Naive thymus-derived CD8-positive, alpha-beta T cell (primary cell): ENCODE measurements at places on chromosomes 2 and 18. TPM values are rescaled to one million over a fixed set of nuclear protein-coding genes. Genes with fewer than 3 reads are reported as not detected.

- no peak for DNase-seq
Observed at GRCh38 chr2:74415762-74416395, 5.5 kb downstream of the C2orf81 start.

- no peak for DNase-seq
Observed at GRCh38 chr18:48393170-48393569, 16.0 kb downstream of the ZBTB7C start.

DNA sequence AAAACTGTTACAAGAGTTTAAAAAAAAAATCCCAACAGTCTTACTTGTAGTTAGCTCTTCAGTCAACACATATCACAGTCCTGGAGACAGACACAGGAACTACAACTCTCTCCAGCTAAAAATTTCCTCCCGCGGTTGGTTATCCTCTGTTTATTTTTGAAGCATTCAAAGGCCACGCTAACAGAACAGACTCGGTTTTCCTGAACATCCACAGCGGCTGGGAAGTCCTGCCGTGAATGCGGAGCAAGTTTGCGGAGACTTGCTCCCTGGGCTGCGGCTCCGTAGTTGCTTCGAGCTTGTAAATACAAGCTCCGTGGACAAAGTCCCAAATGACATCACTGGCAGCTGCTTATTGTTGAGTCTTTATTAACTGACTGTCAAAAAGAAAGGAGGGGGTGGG, at the start of gene NCKAP5:
NCKAP5 (minus strand) TSS at position 292 of the 400 bp plus-strand sequence. CDS start 50,937 bp downstream, outside the sequence.
- no peak for DNase-seq

DNA sequence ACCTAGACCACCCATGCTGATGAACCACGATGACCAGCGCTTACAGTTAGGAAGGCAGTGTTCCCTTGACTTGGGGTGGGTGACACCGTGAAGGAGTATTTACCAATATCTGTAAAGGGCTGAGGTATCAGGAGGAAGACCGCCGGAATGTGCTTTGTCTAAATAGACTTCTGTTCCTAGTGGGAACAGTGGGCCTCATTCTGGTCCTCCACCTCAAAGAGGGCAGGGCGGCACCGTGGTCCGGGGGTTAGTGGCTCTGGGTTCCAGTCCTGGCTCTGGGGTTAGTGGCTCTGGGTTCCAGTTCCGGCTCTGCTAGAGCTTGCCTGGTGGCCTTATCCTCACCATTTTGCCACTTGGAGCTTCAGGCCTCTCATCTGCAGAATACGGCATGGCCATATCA, 91.6 kb upstream of the SMAD2 start:
- DNase-seq: no peak

- DNase-seq: no peak
Observed at GRCh38 chr18:57116598-57117132, 30.2 kb upstream of the BOD1L2 start.

DNA sequence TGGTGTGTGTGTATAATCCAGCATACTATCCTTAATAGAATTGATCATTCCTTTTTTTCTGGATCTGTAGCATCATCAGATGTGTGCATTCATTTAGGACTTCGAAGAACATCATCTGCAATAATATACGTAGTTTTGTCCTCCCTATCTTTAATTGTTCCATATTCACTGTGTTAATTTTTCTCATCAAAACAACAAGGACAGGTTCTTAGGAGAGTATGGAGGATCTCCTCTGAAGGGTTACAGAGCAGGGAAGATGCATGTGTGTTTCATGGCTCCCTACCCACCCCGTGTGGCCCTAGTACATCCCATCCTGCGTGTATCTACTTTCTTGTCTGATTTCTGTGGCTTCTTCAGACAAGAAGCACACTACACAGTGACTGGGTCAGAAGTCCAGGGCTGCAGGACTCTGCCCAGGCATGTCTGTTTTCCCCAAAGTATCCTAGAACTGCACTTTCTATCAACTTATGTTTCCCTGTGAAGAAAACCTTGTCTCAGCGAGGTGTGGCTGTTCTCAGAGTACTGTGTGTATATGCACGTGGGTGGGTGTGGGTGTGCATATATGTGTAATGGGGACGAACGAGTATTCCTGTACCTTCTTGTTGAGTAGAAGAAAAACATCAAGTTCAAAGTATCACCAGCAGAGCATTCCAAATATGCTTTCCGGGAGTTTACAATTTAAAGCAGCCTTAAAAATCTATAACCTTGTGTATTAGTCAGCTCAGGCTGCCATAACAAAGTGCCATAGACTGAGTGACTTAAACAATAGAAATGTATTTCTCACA, 220.4 kb upstream of the FOSL2 start:
- no peak for DNase-seq

DNA sequence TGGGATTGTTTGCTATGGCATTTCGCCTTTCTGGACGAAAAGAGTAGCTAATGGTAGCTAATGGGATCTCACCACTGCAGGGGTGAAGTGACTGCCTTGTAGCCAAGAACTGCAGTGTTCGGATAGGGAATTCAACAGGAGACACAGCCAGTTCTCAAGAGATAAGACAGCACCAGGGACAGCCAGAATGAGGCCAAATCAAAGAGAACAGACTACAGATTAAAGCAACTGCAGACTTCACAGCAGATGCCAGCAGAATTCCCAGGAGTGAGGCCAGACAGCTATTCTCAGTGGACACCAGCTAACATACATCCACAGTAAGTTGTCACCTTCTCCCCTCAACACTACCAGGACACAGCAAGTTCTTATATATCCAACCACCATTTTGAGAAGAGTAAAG, 124.0 kb downstream of the PLA2R1 start:
- no peak for DNase-seq

- DNase-seq: peak; percentile 6
Observed at GRCh38 chr2:86336675-86337243, 667 bp downstream of the REEP1 start.

- no peak for DNase-seq
Observed at GRCh38 chr2:71934595-71935261, 212.9 kb downstream of the CYP26B1 start.

- peak; percentile 26 for DNase-seq
Observed at GRCh38 chr2:37654932-37655841, 16.3 kb downstream of the CDC42EP3 start.

- DNase-seq: no peak
Observed at GRCh38 chr2:11142330-11142729, 12.9 kb upstream of the SLC66A3 start.

DNA sequence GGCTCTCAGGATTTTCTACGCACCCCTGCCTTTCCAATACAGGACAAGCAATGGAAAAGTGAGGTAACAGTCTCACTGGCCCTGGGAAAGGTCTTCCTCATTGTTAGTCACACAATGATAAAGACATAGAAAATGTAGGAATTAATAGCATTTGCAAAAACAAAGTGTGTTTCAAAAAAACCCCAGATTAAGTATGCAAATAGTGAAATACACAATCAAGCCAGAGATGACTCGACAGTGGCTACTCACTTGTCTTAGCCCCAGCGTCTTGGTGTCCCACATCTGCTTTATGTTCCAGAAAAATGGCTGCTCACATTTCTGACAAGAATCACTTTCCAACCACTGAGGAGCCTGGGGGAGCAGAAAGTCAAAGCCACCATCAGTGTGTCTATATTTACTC, 47.0 kb upstream of the AP1S3 start:
- no peak for DNase-seq

DNA sequence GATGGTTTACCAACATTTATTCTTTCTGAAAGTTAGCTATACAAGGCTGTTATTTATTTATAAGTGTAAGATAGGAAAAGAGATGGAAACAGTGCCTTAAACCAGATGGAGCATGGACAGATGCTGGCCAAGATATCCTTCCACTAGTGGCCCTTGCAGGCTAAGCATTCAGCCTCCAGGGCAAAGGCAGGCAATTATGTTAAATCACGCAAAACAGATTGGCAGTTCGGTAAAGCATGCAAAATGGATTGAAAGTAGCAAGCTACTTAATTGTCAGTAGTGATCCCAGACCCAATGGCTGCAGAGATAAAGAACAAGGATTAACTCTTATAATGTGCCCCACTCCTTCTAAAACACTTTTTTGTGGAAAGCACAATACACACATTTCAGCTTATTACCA, 105.4 kb upstream of the MAP4K3 start:
- DNase-seq: no peak

- no peak for DNase-seq
Observed at GRCh38 chr2:236177967-236178889, 10.0 kb upstream of the GBX2 start.

GRCh38 chr2:10574911-10575310, 114.9 kb downstream of the NOL10 start:
- DNase-seq: no peak

DNA sequence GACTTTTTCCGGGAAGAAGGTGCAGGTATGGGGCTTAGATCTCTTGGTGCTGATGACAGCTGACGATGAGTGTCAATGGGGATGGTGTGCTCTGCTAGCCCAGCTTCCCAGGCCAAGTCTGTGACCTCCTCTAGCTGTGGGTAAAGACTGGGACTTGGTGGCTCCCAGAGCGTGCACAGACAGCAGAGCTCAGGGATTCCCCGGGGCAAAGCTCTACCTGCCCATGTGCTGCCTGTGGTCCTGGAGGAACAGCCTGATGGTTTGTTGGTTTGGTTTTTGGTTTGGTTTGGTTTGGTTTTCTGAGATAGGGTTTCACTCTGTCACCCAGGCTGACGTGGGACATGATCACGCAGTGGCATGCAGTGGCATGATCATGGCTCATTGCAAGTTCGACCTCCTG, 19.2 kb downstream of the ATP6V1B1 start:
- DNase-seq: no peak

DNA sequence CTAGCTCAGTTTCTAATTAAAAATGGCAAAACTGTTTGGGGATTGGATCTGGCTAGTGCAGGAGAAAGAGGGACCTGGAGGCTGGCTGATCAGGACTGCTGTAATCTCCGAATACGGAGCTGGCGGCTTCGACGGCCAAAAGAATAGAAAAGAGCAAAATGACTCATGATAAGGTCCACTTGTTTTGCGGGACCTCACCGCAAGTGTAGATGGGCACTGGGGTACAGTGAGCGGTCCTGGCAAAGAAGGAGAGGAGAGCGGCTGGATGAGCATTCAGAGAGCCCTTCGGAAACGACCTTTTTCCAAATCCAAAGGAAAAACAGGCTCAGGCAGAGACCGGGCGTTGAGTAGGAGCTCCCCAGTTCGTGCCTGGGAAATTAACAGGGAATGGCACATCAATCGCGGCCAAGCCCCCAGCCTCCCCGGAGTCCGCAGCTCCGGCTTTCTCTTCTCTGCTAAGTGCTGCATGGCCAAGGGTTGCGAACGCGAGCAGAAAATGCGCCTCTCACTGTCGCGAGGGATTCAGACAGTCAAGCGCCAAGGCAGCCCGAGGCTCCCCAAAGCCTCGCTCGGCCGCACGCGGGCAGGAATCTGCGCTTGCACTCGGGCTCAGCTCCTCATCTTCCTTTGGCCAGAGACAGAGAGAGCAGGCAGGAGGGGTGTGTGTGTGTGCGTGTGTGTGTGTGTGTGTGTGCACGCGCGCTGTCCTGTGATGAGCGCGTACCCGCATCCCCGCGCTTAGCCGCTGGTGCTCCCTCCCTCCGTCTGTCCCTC, 1.8 kb downstream of the DCC start:
- DNase-seq: no peak

DNA sequence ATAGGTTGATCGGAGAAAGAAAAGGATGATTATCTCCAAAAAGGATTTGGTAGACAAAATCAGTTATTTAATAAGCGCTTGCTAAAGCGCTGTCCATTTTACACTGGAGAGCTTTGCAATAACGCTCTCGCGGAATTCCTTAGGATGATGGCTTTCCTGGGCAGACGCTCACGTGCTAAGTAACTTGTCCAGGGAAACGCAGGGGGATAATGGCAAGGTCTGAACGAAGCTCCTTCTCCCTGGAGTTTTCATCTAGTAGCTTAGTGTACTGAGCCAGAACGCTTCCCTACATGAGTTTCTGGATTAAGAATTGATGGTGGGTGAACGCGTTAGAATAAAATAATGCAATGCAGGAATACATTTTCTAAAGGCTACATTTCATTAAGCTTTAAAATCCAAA, 739.5 kb upstream of the SALL3 start:
- no peak for DNase-seq

DNA sequence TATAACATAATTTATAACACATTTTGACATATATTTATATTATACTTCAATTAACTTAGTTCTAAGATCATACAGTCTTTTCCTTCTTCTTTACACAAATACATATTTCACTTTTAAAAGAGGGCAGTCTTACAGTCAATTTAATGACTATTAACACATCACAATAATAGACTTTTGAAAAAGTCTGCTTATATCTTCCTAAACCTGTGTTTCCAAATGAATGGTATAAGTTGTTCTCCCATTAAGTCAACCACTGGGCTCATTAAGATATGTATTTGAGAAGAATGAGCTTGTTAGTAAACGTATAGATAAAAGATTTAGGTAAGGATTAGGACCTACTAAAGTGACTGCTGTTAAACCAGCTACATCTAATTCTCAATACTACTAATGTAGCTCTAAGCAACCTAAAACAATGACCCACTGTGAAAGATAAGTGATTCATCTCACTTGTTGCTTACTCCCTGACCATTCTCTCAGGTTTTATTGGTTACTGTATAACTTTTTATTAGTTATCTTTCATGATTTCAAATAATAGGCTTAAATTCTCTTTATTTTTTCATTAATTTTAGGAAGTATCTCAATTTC, 27.0 kb downstream of the SLC40A1 start:
- DNase-seq: no peak

DNA sequence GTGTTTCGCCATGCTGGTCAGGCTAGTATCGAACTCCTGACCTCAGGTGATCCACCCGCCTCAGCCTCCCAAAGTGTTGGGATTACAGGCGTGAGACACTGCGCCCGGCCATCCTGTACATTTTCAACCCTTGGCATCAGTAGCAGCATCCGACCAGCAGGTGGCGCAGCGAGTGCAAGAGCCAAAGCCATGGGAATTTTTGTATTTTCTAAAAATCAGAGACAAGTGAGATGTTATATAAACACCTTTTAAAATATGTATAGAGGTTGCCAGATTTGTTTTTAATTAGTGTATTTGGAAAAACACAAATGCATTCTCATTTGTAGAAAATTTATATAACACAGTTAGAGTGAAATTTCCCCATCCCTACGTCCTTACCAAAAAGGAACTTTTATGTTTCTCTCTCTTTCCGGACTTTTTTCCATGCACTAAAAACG, 36.8 kb downstream of the MOGAT1 start:
- peak; percentile 64 for DNase-seq

DNA sequence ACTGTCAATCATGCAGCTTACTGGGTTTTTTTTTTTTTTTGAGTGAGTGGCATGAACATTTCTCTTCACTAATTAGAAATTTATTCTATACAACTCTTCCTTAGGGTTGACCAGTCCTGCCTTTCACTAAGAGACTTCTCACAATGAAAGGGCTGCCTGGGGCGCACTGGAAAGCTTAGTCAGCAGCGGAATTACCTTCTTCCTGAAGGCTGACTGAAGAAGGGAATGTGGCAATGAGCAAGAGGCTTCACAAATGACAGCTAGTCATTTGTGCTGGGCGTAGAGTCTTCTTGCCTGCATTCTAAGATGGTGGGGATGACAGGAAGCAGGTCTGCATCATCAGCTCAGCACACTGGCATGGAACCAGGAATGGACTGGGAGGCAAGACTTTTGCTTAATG, 15.6 kb upstream of the SCN3A start:
- DNase-seq: no peak

Gene CCDC102B
- polyA plus RNA-seq: 6.1 TPM

Gene CYTIP
- 155 TPM for polyA plus RNA-seq

Gene REG3A
- polyA plus RNA-seq: not detected

Gene INO80D
- polyA plus RNA-seq: 9.4 TPM

Gene EVX2
- polyA plus RNA-seq: not detected

Gene COX5B
- 350 TPM for polyA plus RNA-seq

Gene CCDC74B
- not detected for polyA plus RNA-seq

Gene NEB
- not detected for polyA plus RNA-seq

Gene ANKRD23
- 0.15 TPM for polyA plus RNA-seq

Gene FOSL2
- polyA plus RNA-seq: 6.5 TPM

Gene IGFBP5
- polyA plus RNA-seq: not detected

Gene KANSL1L
- 1.2 TPM for polyA plus RNA-seq

Gene GPR39
- not detected for polyA plus RNA-seq

Gene CGREF1
- polyA plus RNA-seq: 0.40 TPM

Gene POTEC
- not detected for polyA plus RNA-seq

Gene SPOPL
- 0.38 TPM for polyA plus RNA-seq
